GOT3 (cell line): ENCODE measurements at places on chromosomes 7 and 10.

DNA sequence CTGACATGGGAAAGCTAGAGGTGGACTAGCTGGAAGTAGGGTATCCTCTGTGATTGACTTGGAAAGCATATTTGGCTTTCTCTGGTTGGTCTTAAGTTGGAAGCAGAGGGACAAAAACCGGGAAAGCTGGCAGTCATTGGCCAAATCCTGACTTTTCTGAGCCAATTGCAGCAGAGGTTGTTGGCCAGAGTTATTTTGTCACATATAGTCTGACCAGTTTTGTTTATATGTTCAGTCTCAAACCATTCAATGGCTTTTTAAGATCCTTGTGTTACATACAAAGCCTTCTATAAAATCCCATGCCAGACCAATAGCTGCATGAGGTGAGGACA is 6.3 kb downstream of the CFAP69 start:
- no peak for DNase-seq

- DNase-seq: no peak
Observed at GRCh38 chr7:84328571-84328970, 134.0 kb upstream of the SEMA3A start.

DNA sequence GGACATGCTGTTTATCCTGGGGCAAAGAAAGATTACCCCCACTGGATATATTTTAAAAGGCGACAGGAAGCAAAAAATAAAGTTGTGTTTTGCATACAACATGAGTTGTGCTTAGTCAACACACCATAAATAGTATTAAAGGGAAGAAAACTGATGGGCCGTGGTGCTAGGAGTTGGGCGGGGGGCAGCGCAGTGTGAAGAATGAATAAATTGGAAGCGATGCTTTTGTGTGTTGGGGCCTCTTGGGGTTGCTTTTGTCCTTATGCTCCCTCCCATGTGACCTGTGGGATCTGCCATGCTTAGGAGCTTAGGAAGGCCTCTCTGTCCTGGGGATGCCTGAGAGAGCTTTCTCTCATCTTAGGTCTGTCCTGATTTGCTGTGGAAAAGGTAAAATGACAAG is 35.0 kb upstream of the AGR3 start:
- no peak for DNase-seq

GRCh38 chr10:74363727-74364126 is 212.7 kb downstream of the ADK start:
- DNase-seq: no peak

- no peak for DNase-seq
Observed at GRCh38 chr10:120838941-120839340, 12.2 kb upstream of the WDR11 start.

DNA sequence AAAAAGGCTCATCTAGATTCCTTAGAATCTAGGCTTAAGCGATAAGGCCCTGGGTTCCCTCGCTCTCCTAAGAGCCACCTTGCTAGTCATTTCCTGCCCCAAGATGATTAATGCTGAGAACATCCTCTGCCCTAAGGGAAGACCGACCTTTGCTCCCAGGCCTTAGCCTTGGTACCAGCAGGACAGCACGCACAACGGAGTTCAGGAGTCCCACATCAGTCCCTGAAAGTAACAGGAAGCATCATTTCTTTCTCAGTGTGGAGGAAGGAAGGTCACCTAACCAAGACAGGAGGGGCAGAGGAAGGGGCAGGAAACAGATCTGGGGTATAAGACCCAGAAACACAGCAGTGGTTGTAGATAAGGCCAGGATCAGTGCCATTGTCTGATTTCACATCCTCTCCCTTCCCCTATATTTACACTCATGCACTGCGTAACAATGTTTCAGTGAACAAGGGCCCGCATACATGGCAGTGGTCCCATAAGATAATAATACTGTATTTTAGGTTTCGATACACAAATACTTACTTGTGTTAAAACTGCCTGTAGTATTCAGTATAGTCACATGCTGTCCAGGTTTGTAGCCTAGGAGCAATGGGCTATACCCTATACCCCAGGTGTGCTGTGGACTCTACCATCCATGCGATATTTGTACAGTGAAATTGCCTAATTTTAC is 8.1 kb upstream of the FAM107B start:
- DNase-seq: no peak
